ENCODE measurements at places on chromosomes 4 and X. TPM values are rescaled to one million over a fixed set of nuclear protein-coding genes. Genes with fewer than 3 reads are reported as not detected.

The DUSP9 gene
- total RNA-seq = 1.2 TPM

The INPP4B gene
- 5.0 TPM for total RNA-seq

The MAGEC1 gene
- 0.04 TPM for total RNA-seq

The CT45A3 gene
- total RNA-seq = not detected

The GLRA3 gene
- total RNA-seq = not detected

The NXF3 gene
- not detected for total RNA-seq

The ITIH6 gene
- not detected for total RNA-seq

The RNF150 gene
- total RNA-seq = 0.26 TPM

The MAGEB1 gene
- not detected for total RNA-seq

The PFKFB1 gene
- not detected for total RNA-seq

The EGFL6 gene
- not detected for total RNA-seq

The KLF8 gene
- total RNA-seq = not detected

The CCKAR gene
- not detected for total RNA-seq

The DMD gene
- total RNA-seq = 0.01 TPM

The DCAF8L1 gene
- not detected for total RNA-seq

The POU3F4 gene
- total RNA-seq = not detected

The SETD7 gene
- 45.7 TPM for total RNA-seq

The UGT8 gene
- 0.13 TPM for total RNA-seq

The S100P gene
- total RNA-seq = 70.6 TPM

The GAB3 gene
- 0.28 TPM for total RNA-seq

The LRBA gene
- total RNA-seq = 6.1 TPM

The COQ2 gene
- total RNA-seq = 20.2 TPM

Measured in A549 treated with CpdA at 1 μM for 4 hours (cell line).